ENCODE measurements at places on chromosomes 12 and 14. TPM values are rescaled to one million over a fixed set of nuclear protein-coding genes. Genes with fewer than 3 reads are reported as not detected.

Gene DICER1
- 114 TPM for total RNA-seq

Gene OAS2
- 9.9 TPM for total RNA-seq

Gene SLC6A15
- total RNA-seq = 5.3 TPM

Gene KRT75
- not detected for total RNA-seq

Data from subcutaneous adipose tissue (tissue), 4 donors.